ENCODE measurements at places on chromosomes 6 and 20.

GRCh38 chr6:56955171-56956155, 556 bp downstream of the BEND6 start:
- DNase-seq, result peak; percentile 89

- no peak for DNase-seq
Measured at GRCh38 chr6:13922750-13923149, 2.0 kb upstream of the RNF182 start.

- no peak for DNase-seq
Measured at GRCh38 chr6:3631877-3632276, 119.6 kb downstream of the PXDC1 start.

DNA sequence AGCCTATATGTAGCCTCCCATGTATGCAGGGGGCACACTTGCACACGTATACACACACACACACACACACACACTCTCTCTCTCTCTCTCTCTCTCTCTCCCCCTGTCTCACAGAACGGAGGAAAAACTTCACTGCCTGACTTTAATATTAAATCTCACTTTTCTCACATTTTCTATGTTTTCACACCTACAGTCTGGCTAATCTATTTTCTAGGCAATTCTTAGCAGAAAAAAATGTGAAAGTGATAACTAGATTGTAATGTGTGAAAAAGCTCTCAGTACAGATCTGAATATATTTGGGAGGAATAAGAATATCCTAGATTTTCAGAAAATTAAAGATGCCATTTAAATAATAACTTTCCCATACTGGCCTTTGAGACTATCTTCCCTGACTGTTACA, 120.9 kb downstream of the MCHR2 start:
- no peak for DNase-seq

DNA sequence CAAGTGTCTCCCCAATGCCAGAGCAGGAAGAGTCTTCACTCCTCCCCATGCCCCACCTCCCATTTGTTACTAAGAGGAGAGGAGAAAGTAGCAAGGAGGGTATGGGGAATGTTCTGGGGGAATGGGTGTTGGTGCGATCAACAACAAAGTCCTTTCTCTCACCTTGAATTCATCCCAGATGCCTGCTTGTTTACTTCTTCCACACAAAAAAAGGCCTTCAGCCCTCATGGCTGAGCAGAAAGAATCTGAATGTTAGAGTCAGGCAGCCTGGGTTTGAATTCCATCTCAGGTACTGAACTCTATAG, 9.9 kb downstream of the MOG start:
- DNase-seq, result no peak

DNA sequence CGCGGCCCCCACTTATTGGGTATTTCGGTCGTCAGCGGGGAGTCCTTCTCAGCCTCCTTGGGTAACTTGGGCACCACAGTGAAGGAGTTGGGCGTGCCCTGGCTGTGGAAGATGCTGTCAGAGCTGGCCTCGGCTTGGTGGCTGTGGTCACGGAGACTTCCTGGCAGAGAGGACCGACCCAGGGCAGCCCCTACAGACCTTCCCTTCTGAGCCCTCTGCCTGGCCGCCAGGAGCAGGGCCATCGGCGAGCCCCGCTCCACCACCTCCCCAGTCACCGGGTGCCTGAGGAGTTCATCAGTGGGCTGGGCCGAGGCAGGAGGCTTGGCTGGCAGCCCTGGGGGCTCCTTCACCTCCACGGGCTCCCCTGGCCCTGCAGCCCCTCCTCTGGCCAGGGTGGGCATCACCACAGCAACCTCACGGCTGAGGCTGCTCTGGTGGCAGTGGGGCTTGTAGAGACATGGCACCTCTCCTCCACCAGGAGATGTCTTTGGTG, 37.2 kb downstream of the C6orf132 start:
- DNase-seq, result no peak

DNA sequence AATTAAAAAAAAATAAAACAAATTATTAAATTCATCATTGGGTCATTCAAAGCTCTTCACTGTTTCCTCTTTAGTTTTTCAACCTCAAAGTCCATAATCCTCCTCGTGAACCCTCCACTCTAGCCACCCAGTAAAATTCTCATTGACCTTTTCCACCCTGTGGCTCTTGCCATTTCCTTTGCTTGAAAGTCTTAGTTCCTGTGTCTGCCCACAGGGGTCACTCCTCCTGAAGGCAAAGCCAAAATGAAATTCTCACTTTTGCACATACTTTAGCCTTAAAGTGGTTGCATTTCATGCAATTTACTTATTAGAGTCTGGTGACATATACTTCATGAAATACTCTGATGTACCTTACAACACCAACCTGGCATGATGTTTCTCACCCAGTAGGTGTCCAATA, 263.7 kb downstream of the BMP2 start:
- DNase-seq, result no peak

DNA sequence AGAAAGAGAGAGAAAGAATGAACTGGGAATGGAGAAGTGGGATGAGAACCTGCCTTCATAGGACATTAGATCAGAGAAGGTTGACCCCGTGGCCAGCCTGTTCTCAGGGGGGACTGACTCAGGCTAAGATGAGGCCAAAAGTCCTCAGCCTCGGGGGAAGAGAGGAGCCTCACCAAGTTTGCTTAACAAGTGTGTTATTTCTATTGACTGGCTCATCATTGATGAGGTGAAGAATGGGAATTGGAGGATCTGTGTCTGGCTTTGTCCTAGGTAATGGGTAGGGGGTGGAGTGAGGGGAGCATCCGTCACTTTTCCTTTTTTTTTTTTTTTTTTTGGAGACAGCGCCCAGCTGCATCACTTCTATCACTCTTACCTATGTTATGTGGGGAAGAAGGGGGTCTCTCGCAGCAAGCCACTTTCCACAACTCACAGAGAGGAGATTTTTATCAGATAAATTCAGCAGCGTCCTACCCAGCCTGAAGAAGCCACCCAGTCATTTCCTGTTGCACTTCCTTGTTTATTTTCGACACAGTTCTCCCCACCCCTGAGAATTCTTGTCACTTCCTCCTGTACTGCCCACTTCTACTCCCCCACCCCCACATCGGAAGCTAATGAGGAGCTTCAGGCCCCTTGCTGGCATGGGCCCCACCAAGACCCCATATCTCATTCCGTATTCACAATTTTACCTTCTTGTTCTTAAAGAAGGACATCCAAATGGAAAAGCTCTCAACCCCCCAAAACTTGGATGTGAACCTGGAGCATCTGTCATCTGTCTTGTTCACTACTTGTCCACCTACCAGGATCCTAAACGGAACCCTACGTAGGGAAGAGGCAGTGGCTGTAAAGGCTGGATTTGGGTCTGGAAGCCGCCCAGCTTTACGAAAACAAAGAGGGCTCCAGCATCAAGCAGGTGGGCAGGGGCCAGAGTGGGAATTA, 2.8 kb upstream of the RNASET2 start:
- no peak for DNase-seq

GRCh38 chr6:44221291-44221960, 2.0 kb upstream of the SLC29A1 start:
- no peak for DNase-seq

Measured in GM04504 (cell line).